AG04450 (cell line): ENCODE measurements at places on chromosomes 5 and 9.
A peak's percentile ranks its signal among the peaks of the same experiment; 100 is the strongest.

DNA sequence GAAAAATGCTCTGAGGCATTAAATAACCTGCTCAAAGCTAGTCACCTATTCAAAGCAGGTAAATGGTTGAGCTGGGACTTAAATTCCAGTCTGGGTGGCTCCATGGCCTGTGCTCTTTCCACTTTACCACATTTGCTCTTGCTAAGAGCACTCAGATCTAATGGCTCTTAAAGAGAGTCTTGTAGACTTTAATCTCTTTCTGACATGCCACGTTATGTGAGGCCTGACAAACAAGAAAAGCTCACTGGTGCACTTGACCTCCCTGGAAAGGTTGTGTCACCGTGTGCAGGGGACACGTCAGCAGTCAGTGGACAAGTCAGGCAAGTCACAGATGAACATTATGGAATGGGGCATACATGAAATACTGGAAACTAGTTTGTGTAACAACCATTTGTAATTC lies 129.9 kb upstream of the RPS23 start:
- no peak for DNase-seq

GRCh38 chr9:28999806-29000205 lies 1426.5 kb upstream of the C9orf72 start:
- no peak for DNase-seq

DNA sequence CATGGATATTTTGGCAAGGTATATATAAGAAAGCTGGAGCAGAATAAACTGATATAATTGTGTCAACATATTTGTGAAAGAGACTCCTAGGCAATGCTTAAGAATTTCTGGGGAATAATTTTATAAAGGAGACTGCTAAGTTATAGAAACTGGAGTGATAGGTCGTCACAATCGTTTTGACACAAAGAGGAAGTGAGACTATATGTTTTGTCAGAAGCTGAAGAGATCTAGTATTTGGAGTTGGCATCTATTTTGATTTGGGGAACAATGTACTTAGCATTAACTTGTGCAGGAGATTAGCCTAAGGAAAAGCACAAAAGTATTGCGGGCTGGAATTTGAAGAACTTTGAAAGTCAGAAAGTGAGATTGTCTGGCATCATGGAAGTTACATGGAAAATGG lies 582.5 kb downstream of the TAF11L14 start:
- no peak for DNase-seq

DNA sequence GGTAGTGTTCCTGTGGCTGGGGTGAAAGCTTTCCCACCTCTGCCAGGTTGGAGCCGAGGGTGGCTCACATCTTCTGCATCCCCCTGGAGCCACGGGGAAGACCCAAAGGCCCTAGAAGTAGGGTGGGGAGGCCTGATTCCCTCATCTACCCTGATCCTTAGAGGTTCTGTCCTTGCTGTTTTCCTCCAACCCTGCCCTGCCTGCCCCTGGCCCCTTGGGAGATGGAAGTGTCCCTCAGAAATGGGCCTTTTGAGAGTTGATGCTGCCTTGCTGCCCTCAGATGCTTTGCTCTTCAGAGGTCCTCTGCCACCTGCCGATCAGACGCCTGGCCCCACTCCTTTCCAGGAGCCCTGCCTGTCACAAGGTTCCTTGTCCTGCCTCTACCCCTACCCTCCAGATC lies 6.3 kb downstream of the CCL19 start:
- no peak for DNase-seq

DNA sequence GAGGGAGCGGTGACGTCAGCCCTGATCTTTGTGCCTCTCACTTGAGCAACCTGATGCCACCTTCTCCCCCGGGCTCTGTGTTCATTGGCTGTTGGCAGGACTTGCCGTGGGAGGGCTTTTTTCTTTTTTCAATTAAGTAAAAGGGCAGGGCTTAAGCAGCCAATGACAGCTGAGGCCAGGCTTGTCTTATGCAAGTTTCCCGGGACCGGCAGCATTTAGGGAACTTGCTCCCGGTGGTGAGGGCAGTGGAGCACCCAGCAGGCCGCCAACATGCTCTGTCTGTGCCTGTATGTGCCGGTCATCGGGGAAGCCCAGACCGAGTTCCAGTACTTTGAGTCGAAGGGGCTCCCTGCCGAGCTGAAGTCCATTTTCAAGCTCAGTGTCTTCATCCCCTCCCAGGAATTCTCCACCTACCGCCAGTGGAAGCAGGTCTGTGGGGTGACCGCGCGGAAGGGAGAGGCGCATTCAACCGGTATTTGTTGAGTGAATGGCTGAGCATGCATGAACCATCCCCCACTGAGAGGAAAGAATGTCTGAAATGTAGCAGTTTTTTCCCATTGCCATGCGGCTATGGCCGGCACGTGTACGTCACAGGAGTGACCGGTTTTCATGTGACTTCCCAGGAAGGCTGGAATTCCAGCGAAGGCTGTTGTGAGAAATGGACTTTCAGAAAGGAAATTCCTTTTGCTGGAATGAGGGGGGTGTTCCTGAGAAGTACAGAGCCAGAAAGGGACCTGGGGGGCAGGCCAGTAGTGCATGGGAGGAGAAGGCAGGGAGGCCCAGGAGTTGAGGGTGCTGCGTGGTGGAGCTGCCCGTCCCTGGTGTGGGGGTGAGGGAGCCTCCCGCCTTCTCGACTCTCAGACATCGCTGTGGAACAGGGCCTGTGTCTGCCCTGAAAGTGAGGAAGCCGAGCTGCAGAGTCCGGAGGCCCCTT lies 29.0 kb downstream of the PTGES2 start:
- peak; percentile 93 for DNase-seq

DNA sequence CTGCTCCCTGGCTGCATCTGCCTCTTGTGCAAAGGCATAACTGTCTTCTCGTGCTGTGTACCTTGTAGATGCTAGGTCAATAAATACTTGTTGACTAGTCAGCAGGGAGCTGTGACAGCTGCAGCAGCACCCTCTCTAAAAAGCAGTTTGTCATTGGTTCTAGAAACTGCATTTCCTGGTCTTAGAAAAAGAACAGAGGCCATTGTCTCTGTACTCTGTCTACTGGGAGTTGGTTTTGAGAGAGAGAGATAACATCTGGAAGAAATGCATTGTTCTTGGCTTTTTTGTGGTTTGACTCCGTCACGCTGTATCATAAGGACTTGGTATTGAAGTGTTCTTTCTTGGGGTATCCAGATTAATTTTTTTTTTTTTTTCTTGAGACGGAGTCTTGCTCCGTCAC lies 32.3 kb downstream of the SH3GLB2 start:
- no peak for DNase-seq

DNA sequence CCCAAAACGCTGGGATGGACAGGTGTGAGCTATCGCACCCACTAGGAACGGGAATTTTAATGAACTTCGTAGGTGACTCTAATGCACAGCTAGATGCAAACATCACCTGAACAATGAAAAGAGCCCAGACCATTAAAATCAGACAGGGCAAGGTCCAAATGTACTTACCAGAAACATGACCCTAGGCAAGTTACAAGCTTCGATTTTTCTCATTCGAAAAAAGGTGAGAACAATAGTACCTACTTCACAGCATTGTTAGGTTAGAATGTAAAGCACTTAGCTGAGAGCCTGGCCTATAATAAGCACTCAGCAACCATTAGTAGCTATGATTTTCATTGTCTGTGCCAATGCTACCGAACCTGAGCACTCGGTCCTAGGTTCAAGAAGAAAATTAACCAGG lies 5.8 kb upstream of the KLHL3 start:
- no peak for DNase-seq

DNA sequence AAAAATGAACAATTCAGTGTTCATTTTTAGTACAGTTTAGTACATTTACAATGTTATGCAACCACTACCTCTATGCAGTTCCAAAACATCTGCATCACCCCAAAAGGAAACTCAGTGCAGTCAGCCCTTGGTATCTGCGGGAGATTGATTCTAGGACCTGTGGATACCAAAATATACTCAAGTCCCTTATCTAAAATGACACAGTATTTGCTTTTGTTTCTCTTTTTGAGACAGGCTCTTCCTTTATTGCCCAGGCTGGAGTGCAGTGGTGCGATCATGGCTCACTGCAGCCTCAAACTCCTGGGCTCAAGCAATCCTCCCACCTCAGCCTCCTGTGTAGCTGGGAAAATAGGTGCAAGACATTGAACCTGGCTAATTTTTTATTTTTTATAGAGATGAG lies 114.0 kb downstream of the PIP5K1B start:
- DNase-seq: no peak
